HS-27A (cell line): ENCODE measurements at places on chromosomes 3 and 15.

DNA sequence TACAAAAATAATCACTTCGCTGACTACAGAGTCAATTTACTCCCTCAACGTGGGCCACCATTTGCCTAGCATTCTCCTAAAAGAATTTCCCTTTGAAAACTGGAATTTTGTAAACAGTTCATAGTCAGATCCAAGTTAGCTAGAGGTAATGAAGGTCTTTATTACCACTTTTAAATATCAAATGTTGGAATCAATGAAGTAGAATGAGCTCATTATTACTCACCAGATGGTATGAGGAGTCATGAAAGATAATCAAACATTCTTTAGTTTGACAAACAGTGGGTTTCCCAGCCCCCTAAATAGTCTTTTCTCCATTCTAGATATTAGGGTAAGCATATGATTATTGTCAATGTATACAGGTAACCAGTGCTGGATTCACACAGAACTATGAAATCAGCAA, 455.7 kb upstream of the THBS1 start:
- DNase-seq, result no peak

DNA sequence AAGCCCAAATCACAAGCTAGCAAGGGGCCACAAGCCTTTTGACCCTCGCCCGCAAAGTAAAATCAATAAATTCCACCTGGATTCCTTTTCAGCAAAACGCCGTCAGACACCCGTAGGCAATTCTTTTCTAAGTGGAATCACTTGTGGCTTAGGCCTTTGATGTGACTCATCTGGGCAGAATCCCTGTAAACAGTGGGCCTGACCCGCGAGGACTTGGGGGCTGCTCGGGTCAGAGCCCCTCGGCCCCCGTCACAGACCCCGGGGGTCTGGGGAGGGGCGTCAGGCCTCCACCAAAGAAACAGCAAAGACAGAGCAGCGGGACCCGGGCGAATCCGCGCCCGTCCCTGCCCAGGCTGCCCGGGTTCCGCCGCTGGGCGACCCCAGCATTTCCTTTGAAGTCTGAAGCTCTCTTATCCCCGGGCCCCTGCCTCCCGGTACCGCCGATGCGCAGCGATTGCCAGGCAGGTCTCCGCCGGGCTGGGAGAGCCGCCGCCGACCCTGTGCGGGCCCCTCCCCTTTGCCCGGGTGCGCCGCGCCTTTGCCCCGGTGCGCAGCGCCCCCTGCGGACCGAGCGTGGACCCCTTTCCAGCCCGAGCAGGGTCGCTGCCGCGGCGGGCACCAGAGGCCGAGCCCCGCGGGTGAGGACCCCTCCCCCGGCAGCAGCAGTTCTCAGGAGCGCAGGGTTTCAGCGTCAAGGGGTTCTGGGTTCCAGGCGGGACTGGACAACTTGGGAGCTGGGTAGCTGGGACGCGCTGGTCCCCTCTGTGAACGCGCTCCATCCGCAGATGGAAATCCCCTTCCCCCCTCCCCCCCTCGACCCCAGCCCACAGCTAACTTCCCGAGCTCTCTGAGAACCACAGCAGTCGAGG, 178.3 kb downstream of the UACA start:
- DNase-seq, result no peak

GRCh38 chr3:169285057-169286033, 378.2 kb downstream of the MECOM start:
- no peak for DNase-seq

- DNase-seq, result no peak
Measured at GRCh38 chr3:46861605-46862368, 1.5 kb downstream of the MYL3 start.

DNA sequence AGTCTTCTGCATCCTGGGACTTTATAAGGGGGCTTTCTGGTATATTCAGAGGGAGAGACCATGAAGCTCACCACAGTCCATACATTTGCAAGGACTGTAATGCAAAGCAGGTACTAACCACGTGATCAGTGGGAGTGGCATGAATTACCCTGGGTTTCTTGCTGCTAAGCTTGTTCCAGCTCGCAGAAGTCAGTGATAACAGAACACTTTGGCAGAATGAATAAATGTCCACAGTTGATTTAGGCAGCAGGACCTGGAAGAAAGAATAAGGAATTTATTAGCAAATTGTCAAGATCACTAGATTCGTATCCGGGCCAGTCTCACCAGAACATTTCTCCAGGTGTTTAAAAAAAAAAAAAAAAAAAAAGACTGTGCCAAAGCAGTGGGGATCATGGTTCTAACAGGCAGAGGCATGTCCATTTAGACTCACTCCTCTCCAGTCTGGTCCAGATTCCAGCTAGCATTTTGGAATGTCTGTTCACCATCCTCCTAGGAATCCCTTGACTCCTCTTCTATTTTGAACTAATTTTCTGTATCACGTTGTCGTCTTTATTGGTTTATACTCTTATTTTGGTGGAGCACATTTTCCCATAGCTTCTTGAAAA, 24.5 kb downstream of the HHLA2 start:
- DNase-seq, result no peak

DNA sequence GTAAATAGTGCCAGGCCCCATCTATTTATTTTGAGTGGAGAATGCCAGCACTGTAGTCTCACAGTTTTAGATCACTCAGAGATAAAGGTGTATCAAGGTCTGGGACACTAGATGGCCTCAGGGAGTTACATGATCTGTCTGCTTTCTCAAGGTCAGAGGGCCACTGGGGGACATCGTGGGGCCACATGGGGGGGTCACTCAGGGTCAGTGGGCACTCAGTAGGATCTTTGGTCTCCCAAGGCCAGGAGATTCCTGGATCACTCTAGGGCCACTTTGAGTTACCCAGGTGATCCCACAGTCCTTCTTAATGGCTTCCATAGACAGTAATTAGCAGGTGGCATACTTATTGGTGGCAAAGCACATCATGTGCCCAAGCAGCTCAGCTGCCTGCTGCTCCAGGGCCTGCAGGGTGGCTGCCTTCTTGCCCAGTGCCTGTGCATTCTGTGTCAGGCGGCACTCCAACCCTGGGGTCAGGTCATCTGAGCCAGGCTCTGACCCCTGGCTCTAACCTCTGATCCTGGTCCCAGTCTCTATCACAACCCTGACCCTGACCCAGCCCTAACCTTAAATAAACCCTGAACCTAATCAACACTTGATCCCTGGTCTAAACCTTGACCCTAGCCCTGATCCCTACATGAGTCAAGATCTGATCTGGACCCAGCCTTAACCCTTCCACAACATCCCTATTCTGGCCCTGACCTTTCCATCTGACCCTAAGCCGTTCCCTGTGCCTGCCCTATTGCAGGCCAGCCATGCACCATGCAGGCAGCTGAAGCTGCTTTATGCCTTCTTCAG, 1.8 kb upstream of the LAMB2 start:
- DNase-seq, result no peak

DNA sequence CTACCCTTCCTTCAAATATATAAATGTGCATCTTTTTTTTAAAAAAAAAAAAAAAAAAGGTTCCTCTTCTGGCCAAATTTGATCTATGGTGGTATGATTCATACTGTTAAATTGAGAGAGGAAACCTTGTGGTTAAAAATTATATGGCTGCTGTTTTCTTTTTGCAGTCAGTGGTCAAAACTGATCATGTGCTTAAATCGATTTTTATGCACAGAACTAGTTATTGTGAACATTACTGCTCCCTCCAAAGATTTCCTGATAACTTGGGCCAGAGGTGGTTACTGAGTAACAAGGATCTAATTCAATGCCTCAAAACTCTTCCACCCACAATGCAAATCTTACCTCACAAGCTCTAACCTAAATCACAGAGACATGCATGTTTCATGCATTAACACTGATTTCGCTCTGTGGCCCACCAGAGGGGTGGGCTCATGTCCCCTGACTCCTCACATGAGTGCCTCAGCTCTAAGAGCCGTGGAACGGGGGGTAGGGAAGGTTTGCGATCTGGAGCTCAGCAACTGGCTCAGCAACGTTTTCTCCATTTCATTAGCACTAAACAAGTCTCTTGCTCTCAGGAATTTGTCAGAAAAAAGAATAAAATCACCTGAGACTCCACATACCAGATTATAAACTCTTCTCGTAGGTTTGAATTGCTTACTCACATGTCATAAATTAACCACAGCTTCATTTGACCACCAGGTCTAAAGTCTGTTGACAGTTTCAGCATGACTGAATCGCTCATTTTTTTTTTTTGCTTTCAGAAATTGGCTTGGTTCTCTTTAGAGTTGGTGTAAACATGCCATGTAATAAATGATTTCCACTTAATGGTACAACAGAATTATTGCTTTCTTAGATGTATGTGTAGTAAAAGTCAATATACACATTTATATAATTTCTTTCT, 280.4 kb downstream of the CD47 start:
- no peak for DNase-seq

DNA sequence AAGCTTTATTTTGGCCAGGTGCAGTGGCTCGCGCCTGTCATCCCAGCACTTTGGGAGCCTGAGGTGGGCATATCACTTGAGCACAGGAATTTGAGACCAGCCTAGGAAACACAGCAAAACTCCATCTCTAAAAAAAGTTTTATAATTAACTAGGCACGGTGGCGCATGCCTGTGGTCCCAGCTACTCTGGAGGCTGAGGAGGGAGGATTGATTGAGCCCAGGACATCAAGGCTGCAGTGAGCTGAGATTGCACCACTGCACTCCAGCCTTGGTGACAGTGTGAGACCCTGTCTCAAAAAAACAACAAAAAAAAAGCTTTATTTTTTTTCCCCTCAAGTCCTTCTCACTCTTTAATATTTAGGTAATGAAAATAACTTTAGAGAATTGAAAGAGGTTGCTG, 100.8 kb upstream of the CMC1 start:
- no peak for DNase-seq

DNA sequence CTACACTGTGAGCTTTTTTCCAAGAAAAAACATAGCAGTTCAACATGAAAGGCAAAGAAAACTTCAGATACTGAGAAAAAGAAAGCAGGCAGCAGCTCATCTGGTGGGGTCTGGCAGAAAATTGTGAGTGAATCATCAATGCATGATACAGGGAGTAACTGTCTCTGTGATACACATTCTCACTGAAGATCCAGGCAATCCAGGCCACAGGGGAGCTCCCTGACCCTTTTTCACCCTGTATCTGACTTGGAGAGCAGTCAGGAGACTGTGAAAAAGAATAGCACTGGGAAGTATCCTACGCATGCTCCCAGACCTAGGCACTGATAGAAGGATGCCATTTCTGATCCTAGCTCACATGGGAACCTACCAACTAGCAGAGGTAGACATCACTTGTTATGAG, 269.8 kb downstream of the MBNL1 start:
- no peak for DNase-seq

GRCh38 chr15:91522605-91523332, 330.7 kb upstream of the SLCO3A1 start:
- no peak for DNase-seq

DNA sequence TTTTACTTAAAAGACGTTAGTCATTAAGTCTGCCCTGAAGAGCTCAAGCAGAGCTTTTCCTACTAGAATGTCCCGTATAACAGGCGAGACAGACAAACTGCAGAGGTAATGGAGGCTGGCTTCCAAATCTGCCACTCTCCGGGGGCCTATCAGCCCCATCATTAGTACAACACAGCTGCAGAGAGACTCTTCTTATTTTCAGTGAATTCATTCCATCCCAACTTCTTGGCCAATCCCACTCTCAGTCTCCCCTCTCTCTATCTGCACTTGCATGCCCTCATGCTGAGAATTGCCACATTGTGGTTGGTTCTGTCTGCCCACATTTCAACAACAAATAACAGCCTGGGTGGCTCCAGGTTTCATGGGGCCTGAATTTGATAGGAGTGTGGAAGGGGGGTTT, 412.7 kb downstream of the ERC2 start:
- no peak for DNase-seq

DNA sequence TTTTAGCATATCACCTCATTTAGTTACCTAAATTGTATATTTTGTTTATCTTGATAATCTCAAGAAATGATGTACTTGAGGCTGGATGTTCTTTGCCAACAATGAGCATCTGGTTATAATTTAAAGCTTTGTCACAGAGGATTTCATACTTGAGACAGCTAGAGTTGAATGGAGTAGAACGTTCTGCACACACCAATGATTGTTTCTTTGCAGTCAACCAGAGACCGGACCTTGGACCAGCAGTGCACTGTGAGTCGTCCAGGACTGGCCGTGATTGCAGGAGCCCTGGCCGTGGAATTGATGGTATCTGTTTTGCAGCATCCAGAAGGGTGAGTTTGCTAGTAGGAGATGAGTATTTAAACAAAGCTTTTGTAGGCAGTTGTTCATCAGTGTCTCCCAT, 90.4 kb downstream of the ATG7 start:
- no peak for DNase-seq

- DNase-seq, result no peak
Measured at GRCh38 chr3:136327671-136328070, 77.5 kb downstream of the PCCB start.

GRCh38 chr3:30199096-30199759, 407.2 kb upstream of the TGFBR2 start:
- DNase-seq, result peak; percentile 36

GRCh38 chr3:114619771-114620170, 325.9 kb downstream of the TIGIT start:
- DNase-seq, result no peak

GRCh38 chr15:78342021-78342420, 1.9 kb downstream of the CRABP1 start:
- DNase-seq, result no peak

- DNase-seq, result no peak
Measured at GRCh38 chr15:60745469-60746061, 266.6 kb upstream of the ICE2 start.

- DNase-seq, result no peak
Measured at GRCh38 chr3:182682263-182683241, 110.8 kb upstream of the ATP11B start.

- DNase-seq, result no peak
Measured at GRCh38 chr3:144351773-144352365, 380.2 kb downstream of the DIPK2A start.

GRCh38 chr15:39621976-39622375, 41.1 kb downstream of the THBS1 start:
- no peak for DNase-seq

- DNase-seq, result no peak
Measured at GRCh38 chr15:92576597-92577200, 78.9 kb downstream of the FAM174B start.

- peak; percentile 77 for DNase-seq
Measured at GRCh38 chr15:29821416-29822099, 710 bp downstream of the TJP1 start.

DNA sequence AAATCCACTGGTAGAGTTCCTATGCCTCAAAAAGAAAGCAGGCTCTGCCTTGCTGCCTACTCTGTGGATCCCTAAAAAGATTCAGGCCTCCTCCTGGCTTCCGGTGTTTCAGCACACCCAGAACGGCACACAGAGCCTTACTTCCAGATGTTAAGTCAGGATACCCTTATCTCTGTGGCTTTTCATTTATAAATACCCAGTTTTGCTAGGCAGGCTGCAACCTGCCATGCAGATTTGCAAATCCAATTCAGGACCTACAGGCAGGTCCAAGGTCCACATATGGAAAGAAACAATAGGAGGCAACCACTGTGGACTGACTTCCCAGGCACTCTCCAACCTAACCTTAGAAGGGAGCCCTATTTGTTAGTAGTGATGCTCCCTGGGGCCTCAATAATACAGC, 30.7 kb downstream of the EFL1 start:
- no peak for DNase-seq

GRCh38 chr15:90114451-90114901, 12.2 kb upstream of the IDH2 start:
- DNase-seq, result no peak

- no peak for DNase-seq
Measured at GRCh38 chr3:148975248-148975647, 16.1 kb upstream of the GYG1 start.
